Stimulated activated CD4-positive, alpha-beta T cell treated with anti-CD3 and anti-CD28 coated beads, Interleukin-1b, Interleukin-23, amount 100 ng/mL, for 1 hour (primary cell): ENCODE measurements at places on chromosomes 7 and 10.

DNA sequence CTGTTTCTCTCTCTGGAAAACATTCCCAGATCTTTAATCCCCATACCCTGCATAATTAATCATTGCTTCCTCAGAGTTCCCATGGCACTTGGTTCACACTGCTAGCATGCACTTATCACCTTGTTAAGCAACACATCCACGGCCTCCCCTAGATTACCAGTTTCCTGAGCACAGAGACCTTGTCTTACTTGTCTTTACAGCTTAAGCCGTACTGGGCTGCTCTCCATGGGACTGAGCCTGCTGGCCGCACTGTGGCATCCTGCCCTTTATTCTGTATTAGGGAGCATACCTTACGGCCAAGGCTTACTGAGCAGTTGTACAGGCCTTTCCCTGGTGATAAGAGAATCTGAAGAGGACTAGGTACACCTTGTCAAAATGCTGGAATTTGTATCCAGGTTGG lies 190.2 kb downstream of the REEP3 start:
- no peak for DNase-seq

DNA sequence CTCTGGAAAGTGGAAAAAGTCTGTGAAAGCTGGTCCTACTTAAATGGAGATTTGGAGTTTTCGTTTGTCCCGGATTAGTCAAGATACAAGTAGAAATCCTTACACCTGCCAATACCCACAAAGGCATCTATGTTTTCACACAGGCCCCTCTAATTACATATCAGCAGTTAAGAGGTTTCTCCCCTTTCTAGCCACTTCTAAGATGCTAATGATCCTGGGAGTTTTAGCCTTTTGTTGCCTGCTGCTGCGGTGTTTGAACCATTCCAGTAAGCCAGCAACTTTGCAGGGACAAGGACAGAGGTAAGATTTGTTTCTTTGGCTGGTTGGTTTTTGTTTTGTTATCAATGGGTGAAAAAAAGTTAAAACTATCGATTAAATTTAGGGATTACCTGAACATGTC lies 5.8 kb upstream of the C1QL3 start:
- no peak for DNase-seq

- no peak for DNase-seq
Measured at GRCh38 chr10:3131098-3131497, 41.5 kb downstream of the PITRM1 start.

DNA sequence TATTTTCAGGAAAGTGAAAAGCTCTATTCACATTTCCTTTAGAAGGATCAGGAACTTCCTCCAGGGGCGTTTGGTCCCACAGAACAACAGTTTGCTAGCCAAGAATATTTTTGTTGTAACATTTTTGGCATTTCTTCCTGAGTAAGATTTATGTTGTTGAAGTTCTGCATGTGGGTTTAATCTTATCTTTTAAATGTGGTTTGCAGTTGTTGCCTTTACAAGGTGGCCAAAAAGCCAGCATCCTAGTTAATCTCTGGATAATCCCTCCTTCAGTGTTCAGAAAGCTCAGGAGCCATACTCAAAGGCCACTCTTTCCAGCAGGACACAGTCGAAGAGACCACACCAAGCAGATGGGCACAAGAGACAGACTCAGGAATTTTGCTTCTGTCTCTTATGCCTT lies 30.0 kb downstream of the SLC26A4 start:
- no peak for DNase-seq

GRCh38 chr10:90988802-90989201 lies 67.9 kb upstream of the ANKRD1 start:
- no peak for DNase-seq

- no peak for DNase-seq
Measured at GRCh38 chr10:15758618-15759017, 38.9 kb upstream of the ITGA8 start.

DNA sequence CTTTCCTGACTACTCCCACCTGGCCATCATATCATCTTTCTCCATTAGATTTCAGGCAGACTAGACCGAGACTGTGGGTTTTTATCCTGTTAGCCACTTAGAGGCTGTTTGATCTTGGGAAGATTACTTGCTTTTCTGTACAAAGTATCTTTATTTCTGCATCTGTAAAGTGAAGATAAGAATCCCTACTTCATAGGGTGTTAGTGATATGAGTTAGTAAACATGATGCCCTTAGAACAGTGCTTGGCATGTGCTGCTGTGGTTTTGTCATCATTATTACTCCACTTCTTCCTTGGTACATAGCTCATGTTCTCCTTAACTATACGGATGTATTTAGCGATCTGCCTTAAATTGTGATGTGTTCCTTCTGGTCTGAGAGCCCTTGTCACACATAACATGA lies 165.2 kb downstream of the AUTS2 start:
- no peak for DNase-seq

DNA sequence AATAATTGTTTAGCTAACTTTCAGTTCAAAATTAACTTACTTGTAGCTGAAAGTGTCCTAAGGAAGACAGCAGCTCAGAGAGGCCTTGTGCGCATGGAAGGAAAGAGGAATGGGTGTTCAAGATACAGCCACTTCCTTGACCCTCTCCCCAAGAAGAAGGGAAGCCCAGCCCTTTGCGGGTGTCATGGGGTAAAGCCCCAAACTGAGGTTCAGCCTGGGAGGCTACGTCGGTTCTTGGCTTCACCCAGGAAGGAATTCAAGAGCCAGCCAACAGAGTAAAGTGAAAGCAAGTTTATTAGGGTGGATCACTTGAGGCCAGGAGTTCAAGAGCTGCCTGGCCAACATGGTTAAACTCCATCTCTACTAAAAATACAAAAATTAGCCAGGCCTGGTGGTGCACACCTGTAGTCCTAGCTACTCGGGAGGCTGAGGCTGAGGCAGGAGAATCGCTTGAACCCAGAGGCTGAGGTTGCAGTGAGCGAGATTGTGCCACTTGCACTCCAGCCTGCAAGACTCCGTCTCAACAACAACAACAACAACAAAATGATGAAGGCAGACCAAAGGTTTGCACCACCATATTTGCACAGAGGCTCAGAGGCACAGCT lies 15.9 kb downstream of the GPRIN2 start:
- DNase-seq: no peak

DNA sequence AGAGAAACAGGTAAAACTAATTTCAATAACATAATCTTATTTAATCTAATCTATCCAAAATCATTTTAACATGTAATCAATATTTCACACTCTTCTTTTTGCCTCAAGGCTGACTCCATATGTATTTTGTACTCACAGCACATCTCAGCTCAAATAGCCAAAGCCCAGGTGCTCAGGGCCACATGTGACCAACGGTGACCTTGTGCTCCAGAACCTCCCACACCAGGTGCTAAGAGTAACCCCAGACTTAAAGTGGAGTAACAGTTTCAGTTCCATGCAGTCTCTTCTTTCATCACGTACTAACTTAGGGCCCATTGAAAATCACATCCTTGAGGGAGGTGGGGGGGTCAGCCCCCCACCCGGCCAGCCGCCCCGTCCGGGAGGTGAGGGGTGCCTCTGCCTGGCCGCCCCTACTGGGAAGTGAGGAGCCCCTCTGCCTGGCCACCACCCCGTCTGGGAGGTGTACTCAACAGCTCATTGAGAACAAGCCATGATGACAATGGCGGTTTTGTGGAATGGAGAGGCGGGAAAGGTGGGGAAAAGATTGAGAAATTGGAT lies 47.3 kb downstream of the NCAPG2 start:
- no peak for DNase-seq

DNA sequence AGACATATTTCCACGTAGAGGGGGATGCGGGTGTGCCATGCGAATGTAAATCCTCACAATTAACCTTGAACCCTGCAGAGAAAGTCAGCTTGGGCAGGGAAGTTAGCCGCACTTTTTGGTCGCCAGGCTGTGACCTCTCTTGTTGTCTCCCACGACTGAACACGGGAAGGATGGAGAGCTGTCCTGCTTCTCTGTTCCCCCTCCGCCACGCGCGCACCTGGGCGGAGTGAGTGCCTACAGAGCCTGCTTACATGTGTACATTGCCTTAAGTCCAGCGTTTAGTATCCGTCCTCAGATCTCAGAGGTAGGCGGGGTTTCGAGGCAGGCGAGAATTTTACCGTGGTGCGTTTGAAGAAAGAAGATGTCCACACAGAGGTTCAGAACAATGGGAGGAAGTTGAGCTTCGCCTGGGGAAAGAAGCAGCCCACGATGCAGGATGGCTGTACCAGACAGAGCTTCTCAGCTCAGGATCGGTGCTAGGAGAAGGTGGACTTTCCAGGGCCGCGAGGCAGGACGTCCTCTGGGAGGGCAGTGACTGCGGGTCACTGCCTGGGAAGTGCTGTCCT lies 482 bp upstream of the ERCC6 start:
- no peak for DNase-seq

DNA sequence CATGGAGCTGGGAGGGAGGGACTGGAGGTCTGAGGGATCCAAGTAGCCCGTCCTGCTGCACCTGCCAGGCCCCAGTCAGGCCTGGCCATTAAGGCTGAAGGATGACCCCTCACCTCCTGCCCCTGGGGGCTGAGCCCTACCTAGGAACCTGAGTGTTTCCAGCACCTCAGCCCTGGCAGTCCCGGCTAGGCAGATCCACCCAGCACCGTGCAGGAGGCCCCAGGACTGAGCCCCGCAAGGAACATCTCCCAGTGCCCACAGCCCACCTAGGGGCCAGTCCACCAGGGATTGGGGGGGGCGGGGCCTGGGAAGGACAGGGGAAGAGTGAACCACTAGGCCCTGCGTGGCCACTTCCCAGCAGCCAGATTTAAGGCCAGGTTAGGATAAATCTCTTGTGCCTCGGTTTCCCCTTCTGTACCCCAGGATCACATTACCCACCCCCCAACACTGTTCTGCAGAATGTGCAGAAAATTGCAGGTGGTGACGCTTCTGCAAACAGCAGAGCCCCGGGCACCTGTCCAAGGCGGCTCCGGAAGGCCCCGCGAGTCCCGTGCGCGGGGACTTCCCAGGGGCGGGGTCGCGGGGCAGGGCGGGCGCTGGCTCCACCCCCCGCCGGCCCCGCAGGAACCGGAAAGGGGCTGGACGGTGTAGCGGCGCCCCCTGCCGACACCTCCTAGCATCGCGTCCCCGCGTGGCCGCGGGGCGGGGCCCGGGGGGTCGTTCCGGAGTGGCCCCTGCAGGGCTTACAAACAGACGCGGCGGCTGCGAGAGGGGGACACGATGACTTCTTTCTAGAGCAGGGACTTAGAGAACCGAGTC lies 55.9 kb downstream of the PWWP2B start:
- peak; percentile 87 for DNase-seq

GRCh38 chr10:97207131-97207530 lies 21.4 kb upstream of the SLIT1 start:
- DNase-seq: no peak

DNA sequence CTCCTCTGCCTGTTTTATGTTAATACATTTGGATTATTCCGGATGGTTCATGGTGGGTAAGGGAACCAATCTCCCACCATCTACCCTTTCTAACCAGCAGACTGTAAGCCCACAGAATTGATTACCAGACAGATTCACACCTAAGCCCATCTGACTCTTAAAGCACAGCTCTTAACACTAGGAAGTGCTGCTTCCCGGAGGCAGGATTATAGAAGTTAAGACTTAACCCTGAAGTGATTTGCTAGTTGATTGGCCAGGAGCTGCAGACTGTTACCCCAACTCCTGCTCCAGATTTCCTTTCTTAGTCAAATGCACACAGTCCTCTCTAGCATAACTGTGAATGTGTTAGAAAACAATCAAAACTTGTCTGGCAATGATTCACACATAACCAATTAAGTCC lies 221.7 kb downstream of the CDK14 start:
- DNase-seq: no peak

DNA sequence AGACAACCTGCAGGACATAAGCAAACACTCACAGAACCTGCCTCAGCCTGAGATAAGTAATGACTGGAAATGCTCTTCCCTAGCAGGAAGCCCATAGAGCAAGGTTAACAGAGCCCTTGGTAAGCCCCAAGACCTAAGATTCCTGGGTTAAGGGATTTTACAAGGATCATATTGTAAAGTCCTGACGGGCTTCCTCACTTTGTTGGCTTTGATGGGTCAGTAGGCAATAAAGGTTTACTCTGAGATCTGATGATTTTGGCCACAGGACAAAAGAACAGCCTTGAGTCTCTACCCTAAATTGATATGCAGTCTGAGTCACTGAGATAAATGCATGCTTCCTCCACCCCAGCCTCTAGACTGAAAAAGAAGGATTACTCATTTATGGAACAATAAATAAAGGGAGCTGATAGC lies 270.8 kb downstream of the HTR7 start:
- DNase-seq: no peak

DNA sequence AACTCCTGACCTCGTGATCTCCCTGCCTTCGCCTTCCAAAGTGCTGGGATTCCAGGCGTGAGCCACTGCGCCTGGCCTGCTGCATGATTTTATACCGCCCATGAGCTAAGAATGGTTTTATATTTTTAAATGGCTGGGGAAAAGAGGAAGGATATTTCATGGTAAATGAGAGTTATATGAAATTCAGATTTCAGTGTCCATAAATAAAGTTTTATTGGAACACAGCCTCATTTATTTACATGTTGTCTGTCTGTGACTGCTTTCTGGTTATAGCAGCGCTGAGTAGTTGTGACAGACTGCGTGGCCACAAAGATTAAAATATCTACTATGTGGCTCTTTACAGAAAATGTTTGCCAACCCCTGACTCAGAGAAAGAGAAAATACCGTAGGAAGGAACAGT lies 2.2 kb downstream of the TRRAP start:
- DNase-seq: no peak

DNA sequence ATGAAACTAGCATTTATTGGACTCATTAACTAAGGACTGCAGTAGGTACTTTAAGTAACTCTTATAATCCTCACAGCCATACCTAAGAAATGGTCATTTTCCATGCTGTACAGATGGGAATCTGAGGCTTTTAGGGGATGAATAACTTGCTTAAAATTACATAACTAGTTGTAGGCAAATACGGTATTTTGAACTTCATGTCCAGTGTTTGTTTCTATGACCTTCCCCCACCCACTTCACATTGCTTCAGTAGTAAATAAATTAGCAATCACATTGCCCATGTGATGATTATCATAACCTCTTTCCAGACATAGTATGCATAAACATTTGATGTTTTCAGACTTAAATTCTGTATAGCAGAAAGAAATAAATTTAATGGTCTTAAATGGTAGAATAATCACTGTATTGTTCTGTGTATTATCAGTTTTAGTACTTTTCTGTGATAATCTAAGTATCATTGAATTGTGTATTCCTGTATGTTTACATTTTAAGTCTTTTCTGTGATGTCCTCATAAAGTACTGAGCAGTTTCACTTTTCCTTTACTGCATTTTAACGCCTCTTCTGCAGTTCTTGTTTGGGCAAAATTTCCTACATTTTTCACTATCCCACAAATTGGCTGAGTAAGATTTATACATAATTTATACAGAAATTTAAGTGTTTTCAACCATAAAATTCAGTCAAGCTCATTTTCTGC lies 48.3 kb downstream of the ANKIB1 start:
- DNase-seq: no peak

DNA sequence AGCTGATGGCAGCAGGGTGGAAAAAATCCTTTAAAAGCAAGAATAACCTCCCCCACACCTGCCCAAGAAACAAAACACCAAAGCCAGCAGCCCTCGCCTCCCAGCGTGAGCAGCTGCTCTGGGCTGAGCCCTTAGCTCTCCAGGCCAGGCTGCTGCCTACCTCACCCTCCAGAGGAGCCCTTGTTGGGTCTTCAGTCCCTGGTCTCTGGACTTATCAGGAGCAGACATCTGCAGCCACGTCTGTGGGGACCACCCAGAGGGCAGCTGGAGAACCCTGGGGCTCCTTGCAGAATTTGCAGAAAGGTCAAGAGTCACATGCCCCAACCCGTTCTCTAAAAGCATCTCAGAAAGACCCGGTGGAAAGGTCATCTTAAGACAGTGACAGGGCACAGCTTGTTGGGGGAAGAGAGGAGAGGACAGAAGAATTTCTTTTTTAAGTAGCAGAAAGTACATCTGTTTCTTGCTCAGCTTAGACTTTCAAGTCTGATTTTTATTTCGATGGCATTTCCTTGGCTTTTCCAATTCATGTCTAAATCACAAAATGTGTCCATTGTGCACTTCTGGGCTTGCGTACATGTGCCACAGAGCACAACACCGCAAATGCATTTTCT lies 425.7 kb upstream of the NFE2L3 start:
- no peak for DNase-seq
